ENCODE measurements at places on chromosomes 1 and 21.
A peak's percentile ranks its signal among the peaks of the same experiment; 100 is the strongest.

- DNase-seq: no peak
Measured at GRCh38 chr1:42739753-42740700, at the start of gene CLDN19. TSS of gene CLDN19 (minus strand) at chr1:42740236. CDS start at chr1:42740063, 173 bp downstream.

DNA sequence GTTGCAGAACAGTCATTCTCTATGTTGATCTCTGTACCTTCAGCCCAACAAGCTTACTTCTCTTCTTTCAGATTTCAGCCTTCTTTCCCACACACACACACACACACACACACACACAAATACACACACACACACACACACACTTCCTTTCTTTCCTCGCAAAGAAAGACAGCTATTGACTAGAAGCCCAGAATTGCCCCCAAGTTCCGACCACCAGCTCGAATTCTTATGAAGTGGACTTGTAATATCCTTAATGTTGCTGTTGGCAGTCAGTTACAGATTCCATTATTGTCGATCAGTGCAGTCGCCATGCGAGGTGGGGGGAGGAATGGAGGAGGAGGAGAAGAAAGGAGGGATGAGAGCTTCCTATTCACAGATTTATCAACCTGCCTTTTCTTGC lies 125.5 kb downstream of the CLEC20A start:
- peak; percentile 23 for DNase-seq

DNA sequence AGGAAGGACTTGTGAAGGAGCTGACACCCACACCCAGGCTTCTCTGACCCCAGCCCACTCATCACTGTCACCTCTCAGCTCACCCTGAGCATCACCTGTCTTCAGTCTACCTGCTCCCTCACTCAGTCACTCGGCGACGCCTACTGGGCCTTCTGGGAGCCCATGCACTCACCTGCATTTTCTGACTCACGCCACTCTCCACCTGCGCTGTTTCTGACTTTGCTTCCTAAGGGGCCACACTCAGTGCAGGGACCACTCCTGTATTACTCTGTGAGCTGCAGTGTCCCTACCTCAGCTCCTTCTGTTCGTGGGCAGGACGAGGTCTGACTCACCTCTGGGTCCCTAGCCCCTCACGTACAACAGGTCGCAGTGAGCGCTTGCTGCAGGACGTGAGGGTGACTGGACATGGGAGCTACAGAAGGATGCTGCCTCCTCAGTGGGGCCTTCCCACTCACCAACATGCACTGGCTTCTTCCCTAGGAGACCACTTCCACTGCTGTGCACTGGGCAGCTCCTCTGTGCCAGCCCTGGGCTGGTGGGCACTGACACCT lies 102.3 kb downstream of the GLIS1 start:
- DNase-seq: no peak

DNA sequence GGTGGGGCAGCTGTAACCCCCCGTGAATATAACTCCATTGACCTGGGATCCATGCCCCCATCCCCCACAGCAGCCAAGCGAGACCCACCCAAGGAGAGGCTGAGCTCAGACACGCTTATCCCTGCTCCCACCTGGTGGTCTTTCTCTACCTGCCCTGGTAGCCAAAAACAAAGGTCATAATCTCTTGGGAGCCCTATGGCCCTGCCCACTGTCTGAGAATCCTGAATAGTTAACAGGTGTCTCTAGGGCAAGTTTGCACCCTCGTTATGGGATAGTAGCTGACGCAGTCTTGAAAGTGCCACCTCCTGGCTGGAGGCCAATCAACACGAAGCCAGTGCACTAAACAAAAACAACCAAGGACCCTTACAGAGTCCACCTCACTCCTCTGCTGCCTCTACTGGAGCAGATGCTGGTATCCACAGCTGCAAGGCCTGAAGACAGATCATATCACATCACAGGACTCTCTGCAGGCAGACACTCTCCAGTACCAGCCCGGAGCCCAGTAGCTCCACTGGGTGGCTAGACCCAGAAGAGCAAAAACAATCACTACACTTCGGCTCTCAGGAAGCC lies 134.3 kb upstream of the C1orf174 start:
- DNase-seq: no peak

GRCh38 chr1:75985827-75986226 lies 53.6 kb upstream of the ASB17 start:
- no peak for DNase-seq

GRCh38 chr21:36472377-36472776 lies 7.5 kb downstream of the CLDN14 start:
- no peak for DNase-seq

GRCh38 chr1:179190861-179191260 lies 38.6 kb downstream of the ABL2 start:
- no peak for DNase-seq

Measured in NAMALWA (cell line).